ENCODE measurements at places on chromosomes 13 and 19.
A peak's percentile ranks its signal among the peaks of the same experiment; 100 is the strongest.

DNA sequence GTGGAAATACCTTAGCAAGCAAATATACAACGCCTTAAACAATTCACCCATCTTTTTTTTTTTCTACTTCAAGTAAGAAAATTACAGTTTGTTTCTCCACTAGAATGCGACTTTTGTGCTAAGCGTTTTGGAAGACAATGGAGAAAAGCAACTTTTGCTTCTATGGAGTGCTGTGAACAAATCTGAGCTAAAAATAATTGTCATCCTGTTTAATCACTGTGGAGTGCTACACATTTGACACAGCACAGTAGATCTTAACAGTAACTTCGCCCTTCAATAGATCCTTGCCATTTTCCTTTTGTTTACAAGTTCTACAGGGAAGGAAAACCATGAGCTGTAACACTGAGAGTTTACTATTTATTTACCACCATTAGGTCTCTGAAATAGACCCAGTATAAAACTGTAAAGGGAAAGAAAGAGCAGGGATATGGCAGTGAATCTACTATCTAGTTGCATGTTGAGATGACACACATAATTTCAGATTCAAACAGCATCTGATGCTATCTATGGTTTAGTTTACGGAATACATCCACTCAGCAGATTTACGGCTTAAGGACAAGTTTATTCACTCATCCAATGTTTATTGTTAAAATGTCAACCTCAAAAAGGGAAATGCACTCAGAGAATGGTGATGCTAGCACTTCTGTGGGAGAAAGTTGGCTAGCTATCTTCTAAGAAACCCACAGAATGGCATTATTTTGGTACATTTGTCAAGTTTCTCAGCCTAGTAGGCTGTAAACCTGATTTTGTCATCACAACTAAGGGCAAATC, 175.3 kb downstream of the VWA8 start:
- no peak for DNase-seq

GRCh38 chr13:76503766-76504165, 382.4 kb downstream of the KCTD12 start:
- no peak for DNase-seq

- peak; percentile 6 for DNase-seq
Observed at GRCh38 chr13:21672796-21673538, 2.1 kb downstream of the FGF9 start.

DNA sequence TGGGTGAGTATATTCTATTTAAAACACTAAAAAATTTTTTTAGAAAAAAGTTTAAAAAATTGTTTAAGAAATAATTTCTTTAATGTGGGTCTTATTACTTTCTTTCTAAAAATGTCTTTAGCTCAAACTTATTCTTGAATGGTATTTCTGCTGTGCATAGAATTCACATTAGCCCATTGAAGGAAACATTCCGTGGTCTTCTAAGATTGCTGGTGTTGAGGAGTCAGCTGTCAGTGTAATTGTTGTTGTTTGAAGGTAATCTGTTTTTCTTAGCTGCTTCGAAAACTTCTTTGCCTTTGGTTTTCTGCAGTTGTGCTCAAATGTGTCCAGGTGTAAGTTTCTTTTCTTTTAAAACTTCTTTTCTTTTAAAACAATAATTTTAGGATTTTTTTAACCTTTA, 85.4 kb upstream of the KLF12 start:
- peak; percentile 50 for DNase-seq

DNA sequence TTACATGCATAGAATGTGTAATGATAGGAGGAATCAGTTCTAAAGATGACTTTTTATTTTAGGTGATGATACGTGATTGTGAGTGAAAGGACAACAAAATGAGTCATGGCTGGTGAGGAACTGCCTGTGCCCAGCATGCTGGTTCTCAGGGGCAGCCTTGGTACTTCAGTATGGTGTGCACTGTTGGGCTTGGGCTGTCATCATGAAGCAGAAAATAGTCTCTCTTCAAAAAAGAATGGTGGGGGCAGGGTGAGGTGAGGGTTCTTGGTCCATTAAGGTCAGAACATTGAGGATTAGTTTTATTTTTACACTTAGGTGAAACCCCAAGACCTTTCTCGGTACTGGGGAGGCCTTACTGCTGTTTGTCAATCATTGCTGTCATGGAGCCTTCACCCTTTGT, 309.5 kb downstream of the MTUS2 start:
- no peak for DNase-seq

DNA sequence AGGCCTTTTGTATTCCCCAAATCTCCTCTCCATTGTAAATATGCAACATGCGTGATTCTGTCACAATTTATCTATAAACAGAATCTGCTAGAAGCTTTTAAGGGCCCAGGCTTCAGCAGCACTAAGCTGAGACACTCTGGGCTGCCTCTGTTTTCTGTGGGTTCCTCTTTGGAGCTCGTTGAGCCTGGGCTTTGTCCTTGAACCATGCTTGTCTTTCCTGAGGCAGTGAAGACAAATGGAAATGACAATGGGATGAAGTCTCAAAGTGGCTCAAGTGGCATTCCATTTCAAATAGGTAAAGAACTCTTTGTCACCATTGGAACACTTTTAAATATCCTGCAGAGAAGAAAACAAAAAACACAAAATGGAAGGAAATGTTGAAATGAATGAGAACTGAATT, 40.3 kb downstream of the RASL11A start:
- DNase-seq: no peak

GRCh38 chr13:59398127-59398526, 765.6 kb downstream of the DIAPH3 start:
- DNase-seq: no peak

GRCh38 chr19:4042064-4042730, 24.5 kb downstream of the ZBTB7A start:
- no peak for DNase-seq

- DNase-seq: no peak
Observed at GRCh38 chr13:20222553-20222952, 9.6 kb downstream of the GJB6 start.

- DNase-seq: no peak
Observed at GRCh38 chr13:43894438-43894837, 14.7 kb downstream of the LACC1 start.

DNA sequence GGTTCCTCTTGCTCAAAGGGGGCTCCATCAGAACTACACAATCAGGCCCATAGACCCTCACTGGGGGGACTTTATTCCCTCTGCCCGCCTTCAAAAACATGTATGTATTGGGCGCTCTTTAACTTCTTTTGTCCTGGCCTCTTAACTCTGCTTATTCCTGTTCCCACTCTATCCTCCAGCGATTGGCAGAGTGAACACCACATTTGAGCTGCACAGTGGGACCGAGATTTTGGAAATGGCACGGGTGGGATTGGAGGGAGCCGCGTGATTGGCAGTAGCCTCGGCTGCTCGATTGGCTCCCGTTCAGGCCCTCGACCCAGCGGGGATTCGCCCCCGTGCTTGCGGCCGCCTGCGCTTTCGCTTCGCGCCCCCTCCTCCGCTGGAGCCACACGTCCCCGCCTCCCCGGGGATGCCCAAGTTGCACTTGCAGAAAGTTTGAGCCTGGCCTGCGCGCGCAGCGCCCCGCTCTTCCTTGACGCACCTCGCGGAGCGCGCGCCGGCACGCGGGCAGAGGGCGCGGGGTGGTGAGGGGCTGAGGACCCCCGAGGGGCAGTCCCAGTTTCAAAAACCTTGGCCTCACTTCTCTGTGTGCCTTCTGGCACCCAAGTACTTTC, at the start of gene ZIC5:
Gene ZIC5, minus strand, starts transcription at position 192 of the 614 bp plus-strand sequence. Its CDS starts 164 bp downstream, at position 28.
- DNase-seq: no peak

DNA sequence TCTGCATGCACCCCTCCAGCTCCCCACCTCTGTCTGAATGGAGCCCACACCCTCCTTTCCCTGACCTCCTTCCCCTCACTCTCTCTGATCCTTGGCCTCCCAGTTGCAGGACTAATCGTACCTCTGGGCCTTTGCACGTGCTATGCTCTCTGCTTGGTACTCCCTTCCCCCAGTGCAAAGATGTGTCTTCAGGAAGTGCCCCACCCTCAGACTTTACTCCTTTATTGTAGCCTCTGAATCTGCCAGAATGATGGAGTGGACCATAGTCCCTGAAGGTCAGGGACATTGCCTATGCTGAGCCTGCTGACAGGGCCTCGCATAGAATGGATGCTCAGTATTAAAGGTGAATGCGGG, 1.3 kb upstream of the JUND start:
- DNase-seq: no peak

DNA sequence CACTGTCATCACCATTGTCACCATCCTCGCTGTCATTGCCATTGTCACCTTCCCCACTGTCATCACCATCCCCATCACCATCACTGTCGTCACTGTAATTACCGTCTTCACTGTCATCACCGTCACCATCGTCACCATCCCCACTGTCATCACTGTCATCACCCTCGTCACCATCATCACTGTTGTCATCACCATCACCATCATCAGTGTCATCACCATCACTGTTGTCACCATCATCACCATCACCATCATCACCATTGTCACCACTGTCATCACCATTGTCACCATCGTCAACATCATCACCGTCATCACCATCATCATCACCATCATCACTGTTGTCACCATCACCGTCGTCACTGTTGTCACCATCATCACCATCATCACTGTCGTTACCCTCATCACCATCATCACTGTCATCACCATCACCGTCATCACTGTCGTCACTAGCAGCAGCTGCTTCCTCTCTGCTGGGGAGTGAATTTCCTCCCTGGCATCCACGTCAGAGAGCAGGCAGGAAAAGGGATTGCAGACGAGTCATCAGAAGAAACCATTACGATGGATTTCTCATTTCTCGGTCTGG, 27.3 kb downstream of the TMEM255B start:
- peak; percentile 78 for DNase-seq

DNA sequence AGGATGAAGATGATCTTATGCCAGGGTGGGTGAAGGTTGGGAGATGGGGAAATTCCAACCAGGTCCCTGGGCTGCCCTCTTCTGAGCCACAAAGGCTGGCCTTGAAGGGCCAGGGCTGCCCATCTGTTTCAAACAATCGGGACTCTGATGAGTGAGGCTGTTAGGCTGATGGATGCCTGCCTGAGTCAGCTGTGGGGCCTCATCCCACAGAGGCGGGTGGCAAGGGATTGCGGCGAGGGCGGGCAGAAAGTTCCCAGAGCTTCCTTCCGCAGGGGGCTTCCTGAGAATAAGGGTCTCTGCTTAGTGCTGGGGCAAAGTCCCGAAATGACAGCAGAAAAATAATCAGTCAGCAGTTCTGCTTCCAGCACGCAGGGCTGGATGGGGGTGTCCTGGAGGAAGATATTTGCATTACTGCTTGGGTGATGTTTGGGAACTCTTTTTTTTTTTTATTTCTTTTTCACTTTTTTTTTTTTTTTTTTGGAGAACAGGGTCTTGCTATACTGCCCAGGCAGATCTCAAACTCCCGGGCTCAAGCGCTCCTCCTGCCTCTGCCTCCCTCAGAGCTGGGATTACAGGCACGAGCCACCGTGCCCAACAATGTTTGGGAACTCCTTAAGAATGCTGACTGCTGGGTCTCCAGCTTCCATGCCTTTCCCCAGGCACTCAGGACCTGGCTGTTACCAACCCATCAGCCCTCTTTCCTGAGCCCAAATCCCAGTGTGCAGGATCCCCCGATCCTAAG, 14.1 kb downstream of the SH3GL1 start:
- no peak for DNase-seq

DNA sequence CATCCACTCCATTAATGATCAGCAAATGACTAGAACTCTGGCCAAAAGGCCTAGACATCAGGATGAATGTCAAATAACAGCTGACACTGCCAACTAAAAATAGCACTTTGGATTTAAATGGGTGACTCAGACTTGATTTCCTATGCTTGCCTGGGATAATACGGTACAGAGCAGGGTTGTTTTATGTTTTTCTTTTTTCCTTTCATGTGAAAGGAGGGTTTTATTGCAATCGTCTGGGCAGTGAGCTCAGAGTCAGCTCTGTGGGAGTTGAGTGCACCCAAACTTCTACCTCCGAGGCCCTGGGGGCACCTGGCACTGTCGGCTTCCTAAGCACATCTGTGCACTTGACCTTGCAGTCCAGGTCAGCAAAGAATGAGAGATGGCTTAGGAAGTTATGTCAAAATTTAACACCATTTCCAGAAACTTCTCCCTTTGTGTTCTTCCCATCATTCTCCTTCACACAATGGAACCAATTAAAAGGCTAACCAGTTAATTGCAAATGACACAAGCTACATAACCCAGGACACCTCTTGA, 134.1 kb downstream of the LACC1 start:
- DNase-seq: peak; percentile 41

- DNase-seq: peak; percentile 19
Observed at GRCh38 chr19:3186160-3186688, 494 bp downstream of the NCLN start.

DNA sequence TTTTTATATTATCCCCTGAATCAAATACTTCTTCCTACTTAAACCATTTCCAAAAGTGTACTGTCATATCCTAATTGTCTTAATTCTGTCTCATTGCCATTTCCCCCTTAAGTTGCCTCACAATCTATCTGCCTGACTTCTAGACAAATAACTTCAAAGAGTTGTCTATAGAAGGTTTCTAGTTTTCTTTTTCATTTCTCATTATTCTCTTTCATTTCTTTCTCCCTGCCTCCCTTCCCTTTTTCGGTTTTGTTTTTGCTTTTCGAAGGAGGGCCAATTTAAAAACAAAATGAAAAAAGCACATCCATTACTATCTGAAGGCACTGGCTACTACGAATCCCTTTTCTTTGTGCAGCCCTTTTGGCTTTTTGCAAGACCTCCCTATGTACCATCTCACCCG, 367.2 kb downstream of the DNAJC15 start:
- DNase-seq: no peak

Data from EL (cell line).